Activated T-cell treated with anti-CD3 and anti-CD28 coated beads for 4 hours (primary cell): ENCODE measurements at places on chromosomes 16 and 17.

- DNase-seq = peak; percentile 32
These were observed at the start of gene SEZ6 for GRCh38 chr17:29005936-29006511. SEZ6 (minus strand) TSS chr17:29006033; CDS start chr17:29005869, 164 bp downstream.

DNA sequence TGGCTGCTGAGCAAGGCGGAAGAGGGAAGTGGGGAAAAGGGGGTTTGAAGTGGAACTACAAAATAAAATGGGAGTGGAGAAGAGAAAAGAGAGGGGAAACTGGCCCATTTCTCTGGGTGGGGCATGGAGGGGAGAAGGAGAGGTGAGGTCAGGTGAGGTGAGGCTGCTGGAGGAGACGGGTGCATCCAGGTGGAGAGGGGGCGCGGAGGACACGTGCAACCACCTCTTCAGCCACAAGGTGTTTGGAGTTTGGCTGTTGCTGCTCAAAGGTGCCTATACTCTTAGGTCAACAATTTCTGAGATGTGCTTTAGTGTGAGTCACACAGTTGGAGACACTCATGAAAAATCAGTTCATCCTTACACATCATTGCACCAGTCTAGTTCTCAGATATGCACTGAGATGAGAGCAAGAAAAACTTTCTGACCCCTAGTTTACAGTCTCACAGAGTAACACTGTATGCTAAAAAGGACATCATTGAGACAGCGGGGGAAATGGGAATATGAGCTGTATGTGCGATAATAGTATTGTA lies 4.8 kb downstream of the SLC6A4 start:
- DNase-seq = no peak

DNA sequence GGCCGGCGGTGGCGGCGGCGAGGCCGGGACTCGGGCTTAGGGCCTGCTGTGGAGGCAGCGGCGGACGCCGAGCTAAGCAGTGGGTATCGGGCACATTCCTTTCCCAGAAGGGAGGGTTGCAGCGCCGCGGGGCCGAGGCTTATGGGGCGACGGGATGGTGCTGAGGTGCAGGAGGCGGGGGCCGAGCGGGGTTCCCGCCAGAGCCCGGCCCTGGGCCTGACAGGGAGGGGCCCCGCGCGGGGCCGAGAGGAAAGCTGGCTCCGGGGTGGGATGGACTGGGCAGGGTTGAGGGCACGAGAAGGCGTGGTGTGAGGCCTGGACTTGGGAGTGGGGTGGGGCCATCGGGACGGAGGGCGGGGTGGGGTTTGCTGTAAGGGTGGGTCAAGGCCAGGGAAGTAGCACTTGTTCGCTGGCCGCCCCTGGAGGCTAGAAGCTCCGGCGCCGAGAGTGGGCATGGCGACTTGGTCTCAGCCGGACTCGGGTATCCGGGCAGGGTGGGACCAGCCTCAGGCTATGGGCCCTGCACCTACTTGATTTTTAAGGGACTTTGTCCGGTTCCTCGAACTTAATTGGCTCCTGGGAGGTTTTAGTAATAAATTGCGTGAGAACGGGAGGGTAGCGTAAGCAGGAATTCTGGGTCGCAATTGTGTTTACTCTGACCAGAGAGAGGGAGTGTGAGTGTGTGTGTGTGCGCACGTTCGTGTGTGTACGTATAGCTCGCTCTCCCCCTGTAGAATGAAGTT lies 396 bp downstream of the NFE2L1 start:
- no peak for DNase-seq

DNA sequence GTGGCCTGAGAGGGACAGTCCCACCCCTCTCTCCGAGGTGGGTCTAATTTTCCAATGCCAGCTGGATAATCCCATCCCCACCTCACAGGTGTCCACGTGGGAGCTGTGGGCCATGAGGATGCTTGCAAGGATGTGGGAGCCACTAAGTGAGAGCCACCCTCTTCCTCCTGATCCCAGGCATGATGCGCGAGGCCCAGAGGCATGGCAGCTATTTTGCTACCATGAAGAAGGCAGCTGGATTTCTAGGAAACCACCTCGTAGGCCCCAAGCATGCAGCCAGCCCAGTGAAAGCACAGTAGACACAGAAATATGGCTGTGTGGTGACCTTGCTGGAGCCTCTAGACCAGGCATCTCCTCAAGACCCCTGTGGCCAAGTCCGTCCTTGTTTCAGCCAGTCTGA lies 20.4 kb downstream of the KDM8 start:
- DNase-seq = no peak

DNA sequence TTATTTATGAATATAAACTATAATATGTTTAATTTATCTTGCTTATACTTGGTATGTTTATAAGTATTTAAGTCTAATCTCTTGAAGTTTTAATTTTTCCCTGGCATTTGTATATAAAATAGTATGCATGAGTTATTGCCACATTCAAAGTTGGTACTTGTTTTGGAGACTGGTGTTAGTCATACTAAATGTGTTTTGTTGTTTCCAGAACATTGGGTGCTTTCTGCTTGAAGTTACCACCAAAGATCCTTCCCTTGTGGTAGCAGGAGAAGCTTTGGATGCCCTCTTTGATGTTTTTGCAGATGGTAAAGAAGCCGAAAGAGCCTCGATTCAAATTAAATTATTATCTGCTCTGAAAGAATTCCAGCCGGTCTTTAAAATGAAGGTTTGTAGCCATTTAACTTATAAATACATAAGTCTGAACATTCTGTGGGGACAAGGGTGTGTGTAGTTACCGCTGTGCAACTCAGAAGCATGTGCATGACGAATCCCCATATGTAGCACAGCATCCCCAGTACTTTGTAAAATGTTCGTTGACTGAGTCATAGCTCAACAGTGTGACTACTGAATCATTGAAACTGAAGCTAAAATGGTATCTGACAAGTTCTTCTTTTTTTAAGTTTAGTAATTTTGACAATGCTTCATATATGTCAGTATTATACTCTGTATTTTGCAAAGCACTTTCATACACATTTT lies 36.4 kb downstream of the HEATR3 start:
- DNase-seq = no peak

- DNase-seq = no peak
These were observed 53.1 kb downstream of the PRKCA start for GRCh38 chr17:66355510-66355909.

- DNase-seq = no peak
These were observed 20.4 kb upstream of the TMEM98 start for GRCh38 chr17:32907583-32907982.

GRCh38 chr16:9105189-9105588 lies 13.7 kb downstream of the HAPSTR1 start:
- no peak for DNase-seq

- no peak for DNase-seq
These were observed 29.4 kb downstream of the HLF start for GRCh38 chr17:55294042-55294751.

- no peak for DNase-seq
These were observed 22.9 kb downstream of the CRAMP1 start for GRCh38 chr16:1635070-1635469.

GRCh38 chr16:23323224-23324030 lies 21.3 kb downstream of the SCNN1B start:
- no peak for DNase-seq

DNA sequence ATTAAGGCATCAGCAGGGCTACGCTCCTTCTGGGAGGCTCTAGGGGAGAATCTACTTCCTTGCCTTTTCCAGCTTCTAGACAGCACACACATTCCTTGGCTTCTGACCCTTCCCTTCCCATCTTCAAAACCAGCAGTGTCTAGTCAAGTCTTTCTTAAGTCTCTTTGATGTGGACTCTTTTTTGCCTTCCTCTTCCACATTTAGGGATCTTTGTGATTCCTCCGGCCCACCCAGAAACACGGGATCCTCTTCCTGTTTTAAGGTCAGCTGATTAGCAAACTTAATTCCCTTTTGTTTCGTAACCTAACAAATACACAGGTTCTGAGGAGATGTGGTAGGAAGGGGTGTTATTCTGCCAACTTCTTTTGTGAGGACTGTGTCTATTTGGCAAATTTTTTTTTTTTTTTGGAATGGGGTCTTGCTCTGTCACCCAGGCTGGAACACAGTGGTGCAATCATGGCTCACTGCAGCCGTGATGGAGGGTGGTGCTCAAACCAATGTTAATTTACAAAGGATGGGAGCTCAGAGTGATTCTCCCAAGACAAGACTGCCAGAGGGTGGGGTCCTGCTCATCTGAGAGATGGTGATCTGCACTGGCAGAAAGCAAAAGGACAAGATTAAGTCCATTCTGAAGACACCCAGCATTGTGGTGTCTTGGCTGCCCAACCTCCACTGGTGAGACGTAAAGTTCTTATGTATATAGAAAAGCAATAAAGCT lies 14.7 kb downstream of the KNOP1 start:
- no peak for DNase-seq

DNA sequence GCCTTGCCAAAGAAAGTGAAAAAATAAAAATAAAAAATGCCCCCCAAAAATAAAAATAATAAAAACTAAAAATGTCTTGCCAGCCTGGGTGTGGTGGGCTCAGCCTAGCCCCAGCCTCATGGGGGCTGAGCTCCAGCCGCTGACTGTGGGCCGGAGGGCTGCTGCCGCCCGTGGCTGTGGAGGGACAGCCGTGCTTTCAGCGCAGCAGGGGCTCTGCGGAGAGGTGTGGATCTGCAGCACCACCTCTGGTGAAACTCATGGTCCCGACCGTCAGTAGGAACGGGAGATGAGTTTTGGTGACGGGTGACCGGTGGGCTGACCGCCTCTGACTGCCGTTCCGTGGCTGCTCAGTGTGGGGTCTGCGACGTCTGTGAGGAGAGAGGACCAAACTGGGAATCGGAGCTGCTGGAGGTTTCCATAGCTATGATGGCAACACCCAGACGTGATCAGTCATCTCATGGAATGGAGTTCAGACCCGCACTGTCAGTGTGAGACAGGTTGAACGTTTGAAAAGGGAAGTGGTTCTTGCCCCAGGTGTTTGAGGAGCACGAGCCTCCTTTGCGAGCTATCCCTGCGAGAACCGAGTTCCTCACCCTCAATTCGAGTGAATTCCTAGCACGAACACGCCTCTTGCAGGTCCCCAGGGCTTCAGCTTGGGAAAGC lies 12.0 kb upstream of the RPL13 start:
- DNase-seq = no peak

- DNase-seq = no peak
These were observed 25.3 kb downstream of the TRPV3 start for GRCh38 chr17:3532106-3532858.

GRCh38 chr17:81833160-81833920 lies at the start of gene MCRIP1:
MCRIP1 (minus strand) TSS chr17:81833291; CDS start chr17:81824506, 8,785 bp downstream.
- DNase-seq = peak; percentile 91

GRCh38 chr17:67602444-67602843 lies 115.3 kb upstream of the NOL11 start:
- DNase-seq = no peak

DNA sequence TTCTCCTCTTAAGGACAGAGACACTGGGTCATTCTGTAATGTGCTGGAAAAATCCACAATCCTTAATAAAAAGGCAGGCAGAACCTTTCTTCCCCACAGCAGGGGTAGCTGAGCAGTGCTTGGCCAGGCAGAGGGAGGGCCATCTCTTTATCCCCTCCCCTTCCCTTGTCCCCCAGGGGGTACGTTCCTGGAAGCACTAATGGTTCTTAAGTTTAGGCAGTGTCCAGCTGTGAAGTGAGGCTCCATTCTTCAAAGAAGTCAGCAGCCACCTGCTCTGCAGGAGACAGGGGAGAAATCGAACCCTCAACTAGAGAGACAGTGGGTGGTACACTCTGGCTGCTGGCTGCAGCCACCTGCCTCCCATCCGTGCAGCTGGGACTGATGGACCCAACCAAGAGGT lies 533.9 kb upstream of the CDH11 start:
- no peak for DNase-seq

GRCh38 chr17:78108726-78109488 lies 19.6 kb downstream of the TMC6 start:
- DNase-seq = no peak

DNA sequence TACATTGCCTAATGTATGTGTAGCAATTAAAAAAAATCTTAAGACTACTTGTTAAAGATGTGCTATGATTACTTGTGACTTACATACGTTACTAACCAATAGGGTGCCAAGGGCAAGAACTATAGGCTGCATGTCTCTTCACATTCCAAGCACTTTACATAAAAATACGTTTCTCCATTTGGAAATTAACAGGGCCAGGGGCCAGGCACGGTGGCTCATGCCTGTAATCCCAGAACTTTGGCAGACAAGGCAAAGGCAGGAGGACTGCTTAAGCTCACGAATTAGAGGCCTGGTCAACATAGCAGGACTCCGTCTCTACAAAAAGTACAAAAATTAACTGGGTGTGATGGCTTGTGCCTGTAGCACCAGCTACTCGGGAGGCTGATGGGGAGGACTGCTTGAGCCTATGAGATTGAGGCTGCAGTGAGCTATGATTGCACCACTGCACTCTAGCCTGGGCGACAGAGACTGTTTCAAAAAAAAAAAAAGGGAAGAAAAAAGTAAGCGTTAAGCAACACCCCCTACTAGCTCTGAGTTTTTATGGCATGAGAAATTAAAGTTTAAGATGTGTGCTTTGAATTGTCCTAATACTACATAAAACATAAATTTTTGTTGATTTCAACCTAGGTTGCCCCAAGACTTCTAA lies 12.3 kb downstream of the PSMD12 start:
- DNase-seq = no peak

DNA sequence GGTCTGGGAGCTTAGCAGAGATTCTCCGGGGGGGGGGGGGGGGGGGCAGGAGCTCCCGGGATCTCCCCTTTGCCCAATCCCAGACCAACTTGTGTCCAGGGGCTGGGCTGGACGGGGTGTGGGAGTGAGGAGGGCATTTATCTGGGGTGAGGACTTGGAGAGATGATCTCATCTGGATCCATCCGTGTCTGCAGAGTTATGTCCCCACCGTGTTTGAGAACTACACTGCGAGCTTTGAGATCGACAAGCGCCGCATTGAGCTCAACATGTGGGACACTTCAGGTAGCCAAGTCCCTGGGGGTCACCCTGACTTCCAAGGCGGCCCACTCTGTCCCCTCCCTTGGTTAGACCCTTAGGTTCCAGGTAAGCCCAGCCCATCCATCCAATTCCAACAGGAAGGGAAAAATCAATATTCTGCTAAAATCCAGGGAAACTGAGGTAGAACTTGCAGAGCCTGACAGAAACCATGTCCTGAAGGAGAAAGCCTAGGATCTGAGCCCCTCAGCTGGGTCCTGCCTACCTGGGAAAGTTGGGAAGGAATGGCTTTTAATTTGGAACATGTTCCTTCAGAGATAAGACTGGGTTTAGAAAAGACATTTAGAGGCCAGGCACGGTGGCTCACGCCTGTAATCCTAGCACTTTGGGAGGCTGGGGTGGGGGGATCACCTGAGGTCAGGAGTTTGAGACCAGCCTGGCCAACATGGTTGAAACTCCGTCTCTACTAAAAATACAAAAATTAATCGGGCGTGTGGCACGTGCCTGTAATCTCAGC lies 921 bp downstream of the RND2 start:
- no peak for DNase-seq

- DNase-seq = no peak
These were observed 15.2 kb upstream of the FLCN start for GRCh38 chr17:17252149-17252661.
